Subcutaneous preadipocyte (primary cell): ENCODE measurements at places on chromosomes 7 and 10. TPM values are rescaled to one million over a fixed set of nuclear protein-coding genes. Genes with fewer than 3 reads are reported as not detected.

The IKZF5 gene
- total RNA-seq = 4.0 and 4.3 TPM in 2 replicates

The PPIA gene
- 2,153 and 2,881 TPM in 2 replicates for total RNA-seq

The TOMM7 gene
- 96.0 and 209 TPM in 2 replicates for total RNA-seq

The PAPOLB gene
- total RNA-seq = under 0.01 and 0.20 TPM in 2 replicates

The DOCK1 gene
- total RNA-seq = 69.4 and 77.8 TPM in 2 replicates

The NKX1-2 gene
- not detected in 2 replicates for total RNA-seq

The OSBPL3 gene
- 20.6 and 36.8 TPM in 2 replicates for total RNA-seq

The FAM25C gene
- total RNA-seq = not detected in 2 replicates

The HDAC9 gene
- 2.9 and 4.3 TPM in 2 replicates for total RNA-seq

The MICALL2 gene
- 19.1 and 23.9 TPM in 2 replicates for total RNA-seq

The MACC1 gene
- total RNA-seq = 0.37 TPM in 1 of 2 replicates, not detected in the other

The SPDYE8 gene
- not detected in 2 replicates for total RNA-seq
